DMS79 treated with DMSO at 0.1 percent for 48 hours (cell line): ENCODE measurements at places on chromosomes 1 and 21.
A peak's percentile ranks its signal among the peaks of the same experiment; 100 is the strongest.

DNA sequence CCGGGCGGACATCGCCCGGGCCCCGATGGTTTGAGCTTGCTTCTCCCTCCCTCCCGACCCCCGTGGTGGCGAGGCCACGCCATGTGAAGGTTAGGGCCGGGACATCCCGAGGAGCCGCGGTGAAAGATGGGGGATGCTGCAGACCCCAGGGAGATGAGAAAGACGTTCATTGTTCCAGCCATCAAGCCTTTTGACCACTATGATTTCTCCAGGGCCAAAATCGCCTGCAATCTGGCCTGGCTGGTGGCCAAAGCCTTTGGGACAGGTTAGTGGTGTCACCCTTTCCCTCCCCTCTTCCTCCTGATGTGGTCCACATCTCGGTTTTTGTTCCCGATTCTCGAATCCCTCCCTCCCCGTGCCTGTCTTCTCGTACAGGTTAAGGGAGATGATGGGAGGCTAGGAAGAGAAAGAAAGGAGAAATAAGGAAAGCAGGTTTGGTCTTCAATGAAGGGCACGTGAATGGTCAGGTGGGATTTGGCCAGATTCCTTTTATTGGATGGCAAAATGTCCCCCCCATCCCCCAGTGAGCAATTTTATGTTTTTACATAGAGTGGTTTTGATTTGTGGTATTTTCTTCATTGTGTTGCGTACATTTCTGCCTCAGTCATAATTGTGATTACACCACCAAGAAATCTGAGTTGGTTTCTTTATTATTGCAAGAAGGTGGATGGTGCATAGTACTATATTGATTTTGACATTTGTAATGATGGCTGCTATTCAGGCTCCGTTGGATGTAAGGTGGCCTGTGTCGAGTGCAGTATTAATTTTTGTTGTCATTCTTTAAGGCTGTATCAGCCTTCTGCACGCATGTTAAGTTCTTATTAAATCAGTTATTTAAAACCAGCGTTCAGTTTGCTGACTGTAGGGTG is 1.2 kb downstream of the CAMSAP2 start:
- peak; percentile 26 for DNase-seq

GRCh38 chr1:197388801-197389200 is 120.7 kb downstream of the CRB1 start:
- no peak for DNase-seq

DNA sequence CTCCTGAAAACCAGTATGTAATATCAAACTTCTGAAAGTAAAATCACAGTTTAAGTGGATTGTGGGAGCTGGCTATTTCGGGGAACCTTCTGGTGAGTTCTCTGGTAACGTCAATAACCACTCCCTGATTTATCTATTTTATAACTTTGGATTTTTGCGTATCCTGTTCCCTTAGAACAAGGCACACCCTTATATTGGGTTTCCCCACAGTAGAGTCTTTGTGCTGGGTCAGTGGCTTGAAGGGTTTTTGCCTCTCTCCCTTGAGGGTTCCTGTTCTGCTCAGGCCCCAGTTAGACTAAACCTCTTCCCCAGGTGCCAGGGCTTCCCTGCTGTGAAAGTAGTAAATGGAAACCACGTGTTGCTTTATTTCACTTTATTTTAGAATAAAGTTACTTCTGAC is 21.3 kb downstream of the CCN1 start:
- no peak for DNase-seq

GRCh38 chr1:151292207-151293030 is 10.3 kb downstream of the ZNF687 start:
- no peak for DNase-seq

DNA sequence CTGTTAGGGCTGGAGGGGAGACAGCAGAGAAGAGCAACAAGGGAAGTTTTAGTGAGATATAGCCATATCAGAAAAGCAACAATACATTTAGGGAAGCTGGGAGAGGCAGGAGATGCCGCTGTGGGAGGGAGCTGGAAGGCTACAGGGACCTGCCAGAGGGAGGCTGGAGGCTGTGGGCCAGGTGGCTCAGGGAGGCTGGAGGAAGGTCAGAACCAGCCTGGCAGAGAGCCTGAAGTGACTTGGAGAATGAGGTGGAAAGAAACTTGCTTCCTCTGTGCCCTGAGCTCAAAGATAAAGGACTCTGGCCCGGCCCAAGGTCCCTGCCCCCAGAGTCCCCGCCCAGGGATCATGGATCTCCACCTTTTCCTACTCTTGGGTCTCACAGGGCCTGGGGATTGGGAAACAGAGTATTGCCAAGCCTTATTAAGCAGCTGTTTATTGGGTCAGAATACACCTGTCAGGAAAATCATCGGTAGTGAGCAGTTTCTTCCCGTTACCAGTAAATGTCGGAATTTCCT is 85.9 kb downstream of the KIF26B start:
- no peak for DNase-seq

DNA sequence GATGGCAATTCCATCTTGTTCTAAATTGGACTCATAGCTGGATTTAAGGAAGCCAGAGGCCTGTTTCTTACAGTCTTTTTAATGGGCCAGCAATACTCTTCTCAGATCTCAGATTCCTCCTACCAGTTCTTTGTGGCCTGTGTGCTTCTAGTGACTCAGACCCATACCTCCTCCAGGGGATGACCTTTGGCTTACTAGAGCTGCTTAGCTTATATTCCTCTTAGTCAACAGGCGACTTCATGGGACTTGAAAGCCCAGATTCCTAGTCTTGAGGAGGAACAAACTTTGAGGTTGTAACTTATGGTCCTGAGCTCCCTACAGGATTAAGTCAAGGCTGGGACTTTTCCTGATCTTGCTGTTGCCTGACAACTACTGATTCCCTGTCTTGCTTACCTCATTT is 12.4 kb upstream of the PAPPA2 start:
- DNase-seq: no peak

DNA sequence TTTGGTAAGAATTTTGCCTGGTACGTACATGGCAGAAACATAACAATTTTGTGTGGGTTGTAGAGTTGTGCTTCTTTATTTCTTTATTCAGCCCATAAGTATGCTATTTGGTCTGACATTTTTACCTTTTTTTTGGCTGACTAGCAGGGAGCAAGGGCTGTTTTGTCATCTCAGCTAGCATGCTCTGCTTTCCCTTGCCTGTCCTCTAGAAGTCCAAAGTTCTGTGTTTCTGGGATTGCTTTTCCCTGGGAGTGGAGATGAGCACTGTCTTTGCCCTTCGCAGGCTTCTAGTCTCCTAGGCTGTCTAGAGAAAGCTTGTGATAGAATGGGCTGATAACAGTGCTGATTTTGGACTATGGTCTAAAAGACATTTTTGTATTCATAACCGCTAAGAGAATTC is 7.5 kb downstream of the UCK2 start:
- DNase-seq: no peak

GRCh38 chr1:150150133-150151021 is 661 bp downstream of the PLEKHO1 start:
- DNase-seq: no peak

GRCh38 chr1:94955767-94956632 is 29.1 kb upstream of the CNN3 start:
- no peak for DNase-seq

DNA sequence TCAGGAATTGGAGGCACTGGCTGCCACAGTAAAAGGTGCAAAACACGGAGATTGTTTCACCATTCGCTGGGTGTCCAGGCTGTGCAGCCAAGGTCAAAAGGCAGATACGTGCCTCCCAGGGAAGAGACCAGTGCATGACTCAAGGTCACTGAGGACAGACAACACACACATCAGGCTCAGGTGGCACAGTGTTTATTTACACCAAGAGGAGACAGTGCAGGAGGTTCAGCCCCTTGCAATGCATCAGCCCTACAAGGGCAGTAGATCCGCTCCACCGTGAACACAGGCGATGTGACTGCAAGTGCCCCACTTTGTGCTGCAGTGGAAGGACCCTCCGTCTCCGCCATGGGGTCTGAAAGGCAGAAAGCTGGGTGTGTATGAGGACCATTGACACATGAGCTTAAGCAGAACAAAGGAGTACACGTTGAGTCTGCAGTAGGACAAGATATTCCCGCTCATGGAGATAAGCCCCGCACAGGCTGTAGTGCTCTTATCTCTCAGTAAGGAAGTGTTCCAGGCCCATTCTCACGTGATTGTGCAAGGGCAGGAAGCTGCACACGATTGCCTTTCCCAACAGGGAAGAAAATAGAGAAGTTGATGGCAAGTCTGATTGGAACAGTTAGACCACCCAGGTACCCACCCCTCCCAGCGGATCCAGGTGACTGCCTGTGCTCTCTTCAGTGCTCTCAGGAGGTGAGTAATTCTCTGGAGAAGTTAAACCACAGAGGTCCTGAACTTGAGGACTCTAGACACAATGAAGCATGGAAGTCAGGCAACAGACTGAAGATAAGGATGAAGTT is 37.5 kb upstream of the QSOX1 start:
- DNase-seq: no peak

DNA sequence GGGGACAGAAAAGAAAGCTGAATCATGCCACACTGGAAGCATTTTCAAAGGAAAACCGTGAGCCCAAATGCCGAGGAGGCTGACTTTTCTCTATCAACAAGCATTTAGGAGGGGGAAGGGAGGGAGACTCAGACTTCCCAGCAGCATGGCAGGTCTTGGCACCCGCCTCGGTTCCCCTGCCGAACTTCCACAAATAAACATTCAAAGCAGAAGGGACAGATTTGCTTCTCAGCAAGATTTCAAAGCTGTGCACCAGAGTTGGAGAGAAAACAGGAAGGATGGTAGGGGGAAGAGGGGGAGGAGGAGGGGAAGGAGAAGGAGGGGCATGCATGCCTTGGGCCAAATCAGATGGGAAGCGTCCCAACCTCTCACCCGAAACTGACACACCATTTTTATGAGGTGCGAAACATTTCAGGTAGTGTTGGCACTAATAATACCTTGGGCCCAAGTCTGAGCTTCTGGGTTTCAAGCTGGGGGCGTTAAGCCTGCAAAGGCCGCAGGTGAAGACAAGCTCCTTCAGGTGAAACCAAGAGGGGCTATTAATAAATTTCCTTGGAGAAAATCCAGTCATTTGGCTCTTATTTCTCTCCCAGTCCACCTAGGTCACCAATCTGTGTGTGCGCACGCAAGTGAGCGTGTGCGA is 26.4 kb downstream of the ABCA4 start:
- DNase-seq: no peak

DNA sequence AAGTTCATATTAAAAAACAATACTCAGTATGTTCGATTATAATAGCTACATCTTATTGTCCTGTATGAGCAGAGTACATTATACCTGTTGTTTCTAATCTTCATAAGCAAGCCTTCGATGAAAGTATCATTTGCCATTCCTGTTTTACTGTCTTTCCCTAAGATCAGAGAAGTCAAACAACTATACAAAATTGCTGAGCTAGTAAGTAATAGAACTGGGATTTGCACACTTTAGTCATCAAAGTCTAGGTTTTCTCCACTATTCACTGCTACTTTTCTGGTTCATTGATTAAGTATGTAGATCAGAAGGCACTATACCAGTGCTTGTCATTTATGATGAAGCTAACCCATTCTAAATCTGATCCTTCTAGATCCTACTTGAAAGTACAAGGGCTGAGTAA is 108.9 kb downstream of the NR5A2 start:
- no peak for DNase-seq

DNA sequence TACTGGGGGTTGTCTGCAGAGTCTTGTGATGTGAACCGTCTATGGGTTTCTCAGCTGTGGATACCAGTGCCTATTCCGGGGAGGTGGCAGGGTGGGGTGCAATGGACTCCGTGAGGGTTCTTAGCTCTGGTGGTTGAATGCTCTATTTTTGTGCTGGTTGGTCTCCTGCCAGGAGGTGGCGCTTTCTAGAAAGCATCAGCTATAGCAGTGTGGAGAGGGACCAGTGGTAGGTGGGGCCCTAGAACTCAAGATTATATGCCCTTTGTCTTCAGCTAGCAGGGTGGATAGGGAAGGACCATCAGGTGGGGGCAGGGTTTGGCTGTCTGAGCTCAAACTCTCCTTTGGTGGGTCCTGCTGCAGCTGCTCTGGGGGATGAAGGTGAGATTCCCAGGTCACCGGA is 127.3 kb upstream of the PLD5 start:
- DNase-seq: no peak

DNA sequence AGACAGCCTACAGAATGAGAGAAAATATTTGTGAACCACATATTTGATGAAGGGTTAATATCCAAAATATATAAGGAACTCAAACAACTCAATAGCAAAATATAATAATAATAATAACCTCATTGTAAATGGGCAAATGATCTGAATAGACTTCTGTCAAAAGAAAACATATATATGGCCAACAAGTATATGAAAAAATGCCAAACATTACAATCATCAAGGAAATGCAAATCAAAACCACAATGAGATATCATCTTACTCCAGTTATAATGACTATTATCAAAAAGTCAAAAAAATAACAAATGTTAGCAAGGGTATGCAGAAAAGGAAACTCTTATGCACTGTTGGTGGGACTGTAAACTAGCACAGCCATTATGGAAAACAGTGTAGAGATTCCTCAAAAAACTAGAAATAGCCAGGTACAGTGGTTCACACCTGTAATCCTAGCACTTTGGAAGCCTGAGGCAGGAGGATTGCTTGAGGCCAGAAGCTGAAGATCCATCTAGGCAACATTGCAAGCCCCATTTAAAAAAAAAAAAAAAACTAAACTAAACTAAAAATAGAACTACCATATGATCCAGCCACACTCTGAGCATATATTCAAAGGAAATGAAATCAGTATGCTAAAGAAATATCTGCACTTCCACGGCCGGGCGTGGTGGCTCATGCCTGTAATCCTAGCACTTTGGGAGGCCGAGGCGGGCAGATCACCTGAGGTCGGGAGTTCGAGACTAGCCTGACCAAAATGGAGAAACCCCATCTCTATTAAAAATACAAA is 17.3 kb upstream of the TRIM67 start:
- DNase-seq: no peak

- DNase-seq: no peak
Observed at GRCh38 chr1:208420696-208421095, 176.5 kb upstream of the PLXNA2 start.

DNA sequence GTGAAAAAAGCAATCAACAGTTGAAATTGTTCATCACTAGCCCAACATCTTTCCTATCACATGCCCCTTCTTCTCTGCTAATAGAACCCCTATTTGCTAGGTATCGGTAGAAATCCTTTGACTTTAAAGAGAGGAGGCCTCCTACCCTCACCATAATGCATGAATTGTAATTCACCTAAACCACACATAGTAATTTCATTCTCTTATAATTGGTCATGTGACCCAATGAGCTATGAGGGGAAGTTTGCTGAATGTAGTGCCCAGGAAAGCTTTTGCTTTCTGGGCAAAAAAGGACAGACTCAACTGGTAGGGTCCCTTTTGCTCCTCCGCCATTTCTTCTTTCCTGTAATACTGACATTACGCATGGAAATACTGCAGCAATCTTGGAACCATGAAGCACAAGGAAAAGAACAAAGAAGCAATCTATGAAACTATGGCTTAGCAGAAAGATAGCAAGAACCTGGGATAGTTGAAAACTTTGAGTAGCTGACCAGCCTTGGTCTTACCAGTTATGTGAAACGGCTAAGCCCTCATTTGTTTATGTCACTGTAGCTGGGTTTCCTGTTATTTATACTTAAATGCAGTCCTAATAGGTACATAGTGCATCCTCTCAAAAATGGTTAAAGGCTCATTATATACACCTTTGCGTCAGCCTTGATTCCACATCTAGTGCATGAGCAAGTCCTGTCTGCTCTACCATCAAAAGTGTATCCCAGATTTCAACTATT is 10.2 kb upstream of the CHI3L2 start:
- DNase-seq: no peak

- DNase-seq: peak; percentile 94
Observed at GRCh38 chr1:48526008-48526710, 54.2 kb upstream of the SPATA6 start.
